Suprapubic skin (tissue), 4 donors: ENCODE measurements at places on chromosomes 2 and 18.

GRCh38 chr18:34077599-34077998 is 147.1 kb downstream of the NOL4 start:
- H3K36me3 ChIP-seq = no peaks in the 10 kb centered on the region
- no peak overlapping the region for H3K27ac ChIP-seq
- H3K27me3 ChIP-seq = no peaks in the 10 kb centered on the region
- H3K4me1 ChIP-seq = no peaks in the 10 kb centered on the region
- no peak for DNase-seq

DNA sequence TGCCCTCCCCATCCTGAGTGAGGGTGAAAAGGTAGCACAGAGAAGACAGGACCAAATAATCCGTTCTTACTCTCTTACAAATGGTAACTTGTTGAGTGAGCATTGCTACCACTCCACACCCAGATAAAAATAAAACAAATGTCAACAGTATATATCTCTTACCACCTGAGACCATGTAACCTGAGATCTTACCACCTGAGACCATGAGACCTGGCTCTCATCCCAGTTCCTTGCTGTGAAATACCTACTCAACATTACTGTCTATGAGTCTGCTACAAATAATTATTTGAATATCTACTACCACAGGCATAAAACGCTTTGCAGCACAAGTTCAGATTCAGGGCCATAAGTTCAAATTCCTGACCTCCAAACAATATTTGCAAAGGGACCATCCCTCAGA is 234.7 kb downstream of the C1D start:
- no peak for DNase-seq
- no peak overlapping the region for H3K4me3 ChIP-seq
- peaks cover 4% of the 10 kb centered on the region for H3K4me1 ChIP-seq
- no peaks in the 10 kb centered on the region for H3K36me3 ChIP-seq

GRCh38 chr2:30372826-30373225 is 74.2 kb upstream of the LCLAT1 start:
- DNase-seq = no peak
- H3K36me3 ChIP-seq = no peaks in the 10 kb centered on the region
- no peaks in the 10 kb centered on the region for H3K27me3 ChIP-seq
- H3K4me3 ChIP-seq = no peak overlapping the region

DNA sequence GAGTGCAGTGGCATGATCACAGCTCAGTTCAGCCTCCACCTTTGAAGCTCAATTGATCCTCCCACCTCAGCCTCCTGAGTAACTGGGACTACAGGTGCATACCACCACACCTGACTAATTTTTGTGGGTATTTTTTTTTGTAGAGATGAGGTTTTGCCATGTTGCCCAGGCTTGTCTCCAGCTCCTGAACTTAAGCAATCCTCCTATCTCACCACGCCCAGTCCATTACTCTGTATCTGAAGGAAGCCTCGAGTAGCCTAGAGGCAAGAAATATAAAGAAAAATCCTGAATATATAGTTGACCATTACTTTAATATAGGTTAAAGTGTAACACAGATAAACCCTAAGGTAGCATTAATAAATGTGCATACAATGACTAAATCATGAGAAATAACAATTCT is 686.8 kb upstream of the PIK3C3 start:
- H3K27me3 ChIP-seq = no peaks in the 10 kb centered on the region
- no peak overlapping the region for H3K4me3 ChIP-seq
- H3K36me3 ChIP-seq = no peaks in the 10 kb centered on the region
- no peak for DNase-seq
- no peak overlapping the region for H3K27ac ChIP-seq
- H3K4me1 ChIP-seq = no peaks in the 10 kb centered on the region

DNA sequence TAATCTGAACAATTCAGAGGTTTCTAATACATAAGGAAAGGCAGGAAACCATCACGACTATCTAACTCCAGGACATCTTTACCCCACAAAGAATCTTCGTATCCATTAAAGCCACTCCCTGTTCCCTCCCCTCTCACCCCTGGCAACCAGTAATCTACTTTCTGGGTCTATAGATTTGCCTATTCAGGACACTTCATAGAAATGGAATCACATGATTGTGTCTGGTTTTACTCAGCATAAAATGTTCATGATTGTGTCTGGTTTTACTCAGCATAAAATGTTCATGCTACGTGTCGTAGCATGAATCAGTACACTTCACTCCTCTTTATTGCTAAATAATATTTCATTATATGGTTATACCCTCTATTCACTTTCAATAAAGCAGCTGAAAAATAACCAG is 11.6 kb downstream of the FECH start:
- H3K36me3 ChIP-seq = peaks cover 68% of the 10 kb centered on the region
- DNase-seq = no peak
- H3K4me3 ChIP-seq = no peak overlapping the region
- no peaks in the 10 kb centered on the region for H3K4me1 ChIP-seq

- H3K36me3 ChIP-seq = no peaks in the 10 kb centered on the region
- DNase-seq = no peak
- peaks cover 15% of the 10 kb centered on the region for H3K27me3 ChIP-seq
- H3K4me1 ChIP-seq = no peaks in the 10 kb centered on the region
- no peak overlapping the region for H3K27ac ChIP-seq
- no peak overlapping the region for H3K4me3 ChIP-seq
Measured at GRCh38 chr2:10478916-10479315, 30.8 kb upstream of the ODC1 start.

- peaks cover 18% of the 10 kb centered on the region for H3K4me1 ChIP-seq
- no peak overlapping the region for H3K4me3 ChIP-seq
- peaks cover 51% of the 10 kb centered on the region for H3K36me3 ChIP-seq
- DNase-seq = peak; percentile 69
Measured at GRCh38 chr18:79912994-79913831, 38.2 kb downstream of the SLC66A2 start.

- no peak for DNase-seq
- no peaks in the 10 kb centered on the region for H3K4me1 ChIP-seq
- H3K27ac ChIP-seq = no peak overlapping the region
- peaks cover 4% of the 10 kb centered on the region for H3K36me3 ChIP-seq
- H3K4me3 ChIP-seq = no peak overlapping the region
- no peaks in the 10 kb centered on the region for H3K27me3 ChIP-seq
Measured at GRCh38 chr2:127737892-127738291, 36.6 kb downstream of the SFT2D3 start.

- H3K27me3 ChIP-seq = no peaks in the 10 kb centered on the region
- DNase-seq = no peak
- H3K4me3 ChIP-seq = no peak overlapping the region
- peaks cover 19% of the 10 kb centered on the region for H3K4me1 ChIP-seq
- H3K36me3 ChIP-seq = no peaks in the 10 kb centered on the region
Measured at GRCh38 chr2:16613539-16614011, 52.1 kb downstream of the CYRIA start.

GRCh38 chr2:229815342-229815741 is 101.0 kb upstream of the DNER start:
- H3K27ac ChIP-seq = no peak overlapping the region
- no peaks in the 10 kb centered on the region for H3K4me1 ChIP-seq
- H3K27me3 ChIP-seq = no peaks in the 10 kb centered on the region

GRCh38 chr2:212076456-212076855 is 462.1 kb downstream of the ERBB4 start:
- H3K4me1 ChIP-seq = no peaks in the 10 kb centered on the region
- no peak overlapping the region for H3K27ac ChIP-seq
- H3K4me3 ChIP-seq = no peak overlapping the region
- no peaks in the 10 kb centered on the region for H3K36me3 ChIP-seq
- DNase-seq = no peak

DNA sequence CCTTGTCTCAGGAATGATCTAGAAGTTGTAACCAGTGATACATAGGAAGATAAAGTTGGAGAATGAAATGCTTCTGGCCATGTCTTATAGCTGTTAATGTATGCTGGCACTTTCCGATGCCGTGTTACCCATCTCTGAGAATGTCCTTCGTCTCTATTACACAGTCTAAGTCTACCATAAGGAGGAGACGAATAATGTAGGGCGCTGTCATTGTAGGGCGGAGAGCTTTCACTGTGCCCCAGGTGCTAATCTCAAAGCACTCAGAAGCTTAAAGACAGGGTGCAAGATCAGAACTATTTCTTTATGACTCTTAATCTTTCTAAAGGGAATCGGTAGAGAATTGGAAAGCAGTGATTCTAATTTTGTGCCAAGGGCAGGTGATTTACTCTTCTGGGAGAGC is 48.2 kb upstream of the MSTN start:
- no peak for DNase-seq
- H3K27me3 ChIP-seq = no peaks in the 10 kb centered on the region
- no peak overlapping the region for H3K27ac ChIP-seq
- no peak overlapping the region for H3K4me3 ChIP-seq
- H3K4me1 ChIP-seq = no peaks in the 10 kb centered on the region

DNA sequence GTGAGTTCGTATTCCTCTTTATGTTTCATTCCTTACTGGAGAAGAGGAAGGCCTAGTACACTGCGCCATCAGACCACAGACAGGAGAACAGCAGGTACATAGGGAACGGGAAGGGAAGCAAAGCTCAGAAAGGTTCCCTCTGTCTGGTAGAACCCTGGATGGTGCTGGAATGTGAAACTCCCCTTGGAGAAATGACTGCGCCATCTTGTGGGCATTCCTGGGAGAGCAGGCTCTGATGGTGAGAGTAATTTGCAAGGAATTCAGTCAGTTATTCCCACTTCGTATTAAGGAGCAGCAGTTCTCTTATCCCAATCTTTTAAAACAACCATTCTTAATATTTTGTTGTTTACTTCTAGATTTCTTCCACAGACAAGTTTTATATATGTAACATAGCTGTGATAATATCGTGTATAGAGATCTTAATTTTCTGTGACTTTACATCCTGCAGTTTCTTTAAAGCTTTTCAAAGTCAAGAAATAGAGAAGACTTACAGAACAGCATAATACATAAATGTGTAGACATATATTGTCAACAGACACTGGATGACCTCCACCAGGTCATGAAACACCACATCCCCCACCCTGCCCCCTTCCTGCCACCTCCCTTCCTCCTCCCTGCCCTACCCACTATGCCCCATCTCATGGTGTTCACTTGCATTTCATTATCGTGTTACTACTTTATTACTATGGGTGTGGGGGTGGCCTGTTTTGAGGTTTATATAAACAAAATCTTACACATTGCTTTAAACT is 83.9 kb downstream of the ARHGEF4 start:
- no peak overlapping the region for H3K27ac ChIP-seq
- H3K27me3 ChIP-seq = peaks cover 10% of the 10 kb centered on the region
- H3K4me3 ChIP-seq = no peak overlapping the region
- no peaks in the 10 kb centered on the region for H3K36me3 ChIP-seq

DNA sequence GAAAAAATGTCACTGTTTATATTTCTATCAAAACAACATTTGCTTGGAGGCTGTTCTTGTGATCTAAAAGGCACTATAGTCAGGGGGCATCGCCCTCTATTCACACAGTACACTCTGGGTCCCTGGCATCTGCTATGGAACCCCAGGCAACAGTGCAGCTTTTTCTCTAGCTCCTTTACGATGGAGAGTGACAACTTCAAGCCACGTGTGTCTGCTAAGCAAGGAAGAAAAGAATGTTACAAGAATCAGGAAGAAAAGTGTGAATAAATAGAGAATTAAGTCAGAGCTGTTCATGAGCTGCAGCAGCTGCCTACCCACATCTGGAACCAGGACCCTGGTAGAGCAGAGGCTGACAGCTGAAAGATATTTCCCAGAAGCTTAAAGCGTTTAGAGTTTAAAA is 11.2 kb downstream of the RND3 start:
- H3K4me3 ChIP-seq = no peak overlapping the region
- peaks cover 93% of the 10 kb centered on the region for H3K4me1 ChIP-seq
- no peak for DNase-seq

DNA sequence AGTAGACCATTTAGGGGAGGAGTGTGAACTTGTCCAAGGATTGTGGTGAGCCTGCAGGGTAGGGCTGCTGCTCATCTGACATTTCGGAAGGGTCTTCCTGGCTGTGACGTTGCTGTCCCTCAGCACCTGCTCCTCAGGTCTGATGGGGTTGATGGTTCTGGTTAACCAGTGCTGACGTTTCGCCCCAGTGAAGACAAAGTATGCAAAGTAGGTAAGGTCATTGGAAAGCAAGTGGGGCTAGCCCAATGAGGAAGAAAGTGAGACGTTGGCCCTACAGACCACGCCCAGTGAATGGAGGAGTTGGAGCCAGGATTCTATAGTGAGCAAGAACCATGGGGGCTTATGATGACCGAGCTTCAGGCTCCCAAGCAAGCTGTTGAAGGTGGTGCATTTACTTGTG is 33.4 kb upstream of the ZNF396 start:
- no peak overlapping the region for H3K27ac ChIP-seq
- H3K27me3 ChIP-seq = no peaks in the 10 kb centered on the region
- DNase-seq = no peak
- H3K4me3 ChIP-seq = no peak overlapping the region

DNA sequence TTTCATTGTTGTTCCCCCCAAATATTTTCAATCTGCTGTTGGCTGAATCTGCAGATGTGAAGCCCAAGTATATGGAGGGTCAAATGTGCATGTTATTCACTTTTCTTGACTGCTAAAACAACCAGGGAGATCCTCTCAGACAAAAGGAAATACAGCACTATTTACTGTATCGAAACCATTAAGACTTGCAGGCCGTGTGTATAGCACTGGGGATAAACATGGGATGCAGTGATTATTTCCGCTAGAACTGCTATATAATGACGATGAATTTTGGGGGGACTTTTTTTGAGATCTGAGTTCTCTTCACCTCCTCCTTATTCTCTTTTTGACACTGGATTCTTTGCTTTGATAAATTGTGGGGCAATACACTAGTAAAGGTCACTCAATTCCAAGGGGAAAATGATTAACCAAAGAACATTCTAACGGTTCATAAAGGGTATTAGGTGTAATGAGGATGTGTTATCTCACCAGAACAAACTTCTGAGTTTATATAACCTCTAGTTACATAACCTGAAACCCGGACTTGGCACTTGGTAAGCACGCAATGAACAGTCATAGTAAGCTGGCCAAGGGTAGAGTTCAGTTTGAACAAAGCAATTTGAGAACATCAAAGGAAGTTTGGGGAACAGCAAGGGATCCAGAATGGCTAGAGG is 3.5 kb upstream of the UGT1A1 start:
- no peak for DNase-seq
- H3K27ac ChIP-seq = no peak overlapping the region
- H3K27me3 ChIP-seq = no peaks in the 10 kb centered on the region
- no peak overlapping the region for H3K4me3 ChIP-seq
- H3K4me1 ChIP-seq = no peaks in the 10 kb centered on the region
